ENCODE measurements at places on chromosomes 12 and 14.

DNA sequence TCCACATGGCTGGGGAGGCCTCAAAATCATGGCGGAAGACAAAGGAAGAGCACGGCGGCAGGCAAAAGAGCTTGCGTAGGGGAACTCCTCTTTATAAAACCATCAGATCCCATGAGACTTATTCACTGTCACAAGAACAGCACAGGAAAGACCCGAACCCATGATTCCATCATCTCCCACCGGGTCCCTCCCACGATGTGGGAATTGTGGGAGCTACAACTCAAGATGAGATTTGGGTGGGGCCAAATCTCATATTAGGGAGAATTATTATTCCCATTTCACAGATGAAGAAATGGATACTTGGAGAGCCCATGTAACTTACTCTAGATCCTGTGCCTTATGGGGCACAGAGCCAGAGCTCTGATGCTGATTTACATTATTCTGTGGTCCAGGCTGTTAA is 322.6 kb downstream of the PCNX1 start:
- no peak for DNase-seq

DNA sequence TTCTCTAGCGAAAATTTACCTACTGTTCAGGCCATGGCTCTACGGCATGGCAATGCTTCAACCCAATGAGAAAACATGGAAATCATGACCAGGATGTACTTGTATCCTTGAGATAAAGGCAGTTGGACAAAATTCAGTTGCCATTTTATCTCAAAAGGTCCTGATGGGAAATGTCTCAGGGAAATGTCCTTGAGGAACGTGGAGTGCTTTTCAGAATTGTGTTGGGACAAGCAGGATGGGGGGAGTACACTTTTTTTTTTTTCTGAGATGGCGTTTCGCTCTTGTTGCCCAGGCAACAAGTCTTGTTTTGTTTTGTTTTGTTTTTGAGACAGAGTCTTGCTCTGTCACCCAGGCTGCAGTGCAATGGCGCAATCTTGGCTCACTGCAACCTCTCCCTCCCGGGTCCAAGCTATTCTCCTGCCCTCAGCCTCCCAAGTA is 86.8 kb upstream of the EIF5 start:
- DNase-seq, result no peak

GRCh38 chr14:67270145-67270753 is 29.0 kb downstream of the PALS1 start:
- no peak for DNase-seq

DNA sequence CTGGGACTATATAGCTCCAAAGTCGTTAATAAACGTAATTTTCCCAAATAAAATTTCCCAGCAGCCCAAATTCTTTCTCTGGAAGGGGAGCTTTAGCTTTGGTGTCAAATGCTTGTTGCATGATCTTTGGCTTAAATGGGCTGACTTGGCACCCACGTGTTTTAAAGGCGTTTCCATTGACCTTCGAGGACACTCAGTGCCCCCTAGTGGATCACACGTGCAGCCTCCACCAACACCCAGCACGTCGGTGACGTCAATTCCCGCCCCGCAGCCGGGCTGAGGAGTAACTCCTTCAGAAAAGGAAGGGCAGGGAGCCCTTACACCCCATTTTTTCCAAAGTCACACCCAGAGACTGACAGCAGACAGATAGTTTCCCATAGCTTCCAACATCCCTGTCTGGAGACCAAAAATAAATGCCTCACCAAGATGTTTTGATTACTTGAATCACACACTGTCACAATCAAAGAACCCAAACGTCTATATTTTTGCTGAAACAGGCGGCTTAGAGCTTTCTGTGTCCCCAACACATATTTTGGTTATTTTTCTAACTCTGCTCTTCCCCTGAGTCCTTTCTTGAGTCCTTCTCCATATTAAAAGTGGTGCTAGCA is 707.9 kb downstream of the AACS start:
- DNase-seq, result no peak

- DNase-seq, result no peak
Observed at GRCh38 chr12:111298582-111299436, 70.1 kb downstream of the PHETA1 start.

DNA sequence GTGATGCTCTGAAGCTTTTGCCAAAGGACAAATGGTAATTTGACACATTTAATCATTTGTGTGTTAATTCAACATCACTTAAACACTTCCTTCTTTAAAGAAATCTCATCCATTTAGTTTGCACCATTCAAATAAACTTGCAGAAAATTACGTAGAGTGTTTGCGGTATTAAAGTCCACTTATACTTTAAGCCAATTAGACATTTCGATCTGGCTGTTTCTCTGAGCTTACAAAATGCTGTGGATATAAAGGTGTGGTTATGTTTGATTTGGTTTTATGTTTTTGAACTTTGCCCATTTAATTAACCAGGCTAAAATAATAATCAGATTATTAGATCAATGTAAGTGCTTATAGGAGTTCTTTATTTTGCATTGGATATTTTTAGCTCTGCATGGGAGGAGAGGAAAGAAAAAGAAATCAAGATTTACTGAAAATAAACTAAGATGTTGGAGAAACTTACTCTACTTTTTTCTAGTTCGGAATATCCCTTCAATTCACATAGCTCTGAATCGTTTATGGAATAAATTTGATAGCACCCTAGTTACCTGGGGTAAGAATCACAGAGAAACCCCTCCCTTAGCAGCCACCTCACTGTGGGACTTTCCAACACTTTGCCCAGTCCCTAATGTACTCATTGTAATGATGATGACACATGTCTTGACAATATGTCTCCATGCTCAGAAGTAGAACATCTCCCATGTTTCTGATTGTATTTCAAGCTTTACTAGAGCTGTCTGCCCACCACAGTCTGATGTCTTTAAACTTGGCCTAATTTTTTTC is 268.0 kb downstream of the BTG1 start:
- no peak for DNase-seq

GRCh38 chr14:45003924-45004323 is 41.9 kb downstream of the TOGARAM1 start:
- DNase-seq, result no peak

DNA sequence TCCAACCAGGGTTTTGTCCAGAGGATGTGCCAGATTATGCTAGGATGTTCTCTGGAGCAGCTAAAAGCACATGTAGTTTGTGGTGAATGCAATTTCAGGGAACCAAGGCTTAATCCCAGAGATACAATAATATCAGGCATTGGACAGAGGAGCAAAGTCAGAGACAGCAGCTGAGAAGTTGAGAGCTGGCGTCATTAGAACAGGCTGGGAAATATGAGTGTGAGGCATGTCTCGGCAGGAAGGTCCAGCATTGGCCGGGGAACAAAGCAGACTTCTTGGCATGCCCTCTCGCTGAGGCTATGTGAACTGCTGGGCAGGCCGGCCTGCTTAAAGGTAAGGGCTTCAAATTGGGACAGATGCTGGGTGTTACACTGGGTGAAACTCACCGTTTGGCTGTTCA is 125.4 kb downstream of the CAND1 start:
- DNase-seq, result no peak

- no peak for DNase-seq
Observed at GRCh38 chr12:103715494-103715893, 125.5 kb downstream of the NT5DC3 start.

DNA sequence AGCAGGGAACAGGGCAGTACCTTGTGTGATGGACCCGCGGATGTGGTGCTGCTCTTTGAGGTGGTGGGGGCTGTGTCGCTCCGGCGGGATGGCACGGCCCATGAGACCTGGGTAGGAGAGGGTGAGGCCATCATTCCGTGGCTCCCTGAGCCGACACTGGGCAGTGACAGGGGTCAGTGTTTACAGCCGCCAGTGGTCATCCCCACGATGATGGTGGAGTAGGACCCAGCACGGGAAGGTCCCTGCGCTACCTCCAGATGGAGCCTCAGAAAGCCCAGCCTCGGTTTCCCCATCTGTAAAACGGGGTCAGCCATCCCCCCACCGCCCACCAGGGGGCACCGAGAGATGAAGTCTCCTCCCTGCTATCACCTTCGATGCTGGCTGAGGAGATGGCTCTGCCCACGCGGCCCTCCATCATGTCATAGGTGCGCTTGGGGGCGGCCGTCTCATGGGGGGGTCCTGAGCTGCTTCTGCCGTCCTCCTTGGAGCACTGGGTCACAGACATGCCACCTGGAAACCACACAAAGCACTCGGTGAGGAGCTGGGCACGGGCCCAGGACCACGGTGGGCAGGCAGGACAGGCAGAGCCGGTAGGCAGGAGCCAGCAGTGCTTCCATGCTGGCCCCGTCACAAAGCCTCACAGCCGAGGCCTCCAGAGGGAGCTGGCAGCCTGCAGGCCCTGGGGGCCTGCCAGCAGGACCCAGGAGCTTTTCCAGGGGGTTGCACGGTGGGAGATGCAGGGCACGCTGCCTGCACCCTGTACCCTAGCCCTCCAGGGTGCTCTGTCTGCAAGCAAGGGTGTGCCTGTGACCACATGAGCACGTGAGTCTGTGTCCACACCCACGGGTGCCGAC is 53.1 kb downstream of the RFLNA start:
- DNase-seq, result no peak

DNA sequence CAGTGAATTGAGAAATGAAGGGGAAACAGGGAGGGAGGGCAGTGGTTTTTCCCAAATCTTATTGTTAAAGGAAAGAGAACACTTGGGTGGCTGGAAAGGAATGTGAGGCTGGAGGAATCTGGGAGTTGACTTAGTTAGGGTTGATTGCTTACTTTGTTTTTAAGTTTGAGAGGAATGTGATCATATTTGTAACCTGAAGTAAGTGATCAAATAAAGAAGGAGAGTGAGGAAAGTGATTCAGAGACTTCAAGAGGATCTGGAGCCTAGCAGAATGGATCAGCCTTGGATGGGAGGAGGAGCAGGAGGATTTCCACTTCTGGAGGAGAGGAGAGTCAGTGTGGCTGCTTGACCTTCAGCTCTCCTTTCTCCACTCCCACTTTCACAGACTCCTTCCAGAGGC is 6.0 kb upstream of the LRP6 start:
- DNase-seq, result peak; percentile 25

DNA sequence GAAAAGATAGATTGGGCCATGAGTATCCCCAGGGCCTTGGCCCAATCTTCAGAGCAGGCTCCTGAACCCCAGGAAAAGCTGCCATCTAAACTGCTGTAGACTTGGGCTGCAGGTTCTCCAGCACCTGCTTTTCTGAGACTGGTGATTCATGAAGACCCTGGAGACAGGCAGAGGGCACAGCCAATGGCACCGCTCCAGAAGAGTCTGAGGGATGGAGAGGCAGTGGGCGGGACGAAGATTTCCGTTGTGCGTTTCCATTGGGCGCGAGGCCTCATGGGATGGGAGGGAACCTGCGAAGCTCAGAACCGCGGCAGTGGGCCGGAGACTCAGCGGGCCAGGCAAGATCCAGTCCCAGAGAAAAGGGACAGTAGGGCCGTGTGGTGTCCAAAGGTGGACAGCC is 375.1 kb downstream of the IPO8 start:
- DNase-seq, result no peak

DNA sequence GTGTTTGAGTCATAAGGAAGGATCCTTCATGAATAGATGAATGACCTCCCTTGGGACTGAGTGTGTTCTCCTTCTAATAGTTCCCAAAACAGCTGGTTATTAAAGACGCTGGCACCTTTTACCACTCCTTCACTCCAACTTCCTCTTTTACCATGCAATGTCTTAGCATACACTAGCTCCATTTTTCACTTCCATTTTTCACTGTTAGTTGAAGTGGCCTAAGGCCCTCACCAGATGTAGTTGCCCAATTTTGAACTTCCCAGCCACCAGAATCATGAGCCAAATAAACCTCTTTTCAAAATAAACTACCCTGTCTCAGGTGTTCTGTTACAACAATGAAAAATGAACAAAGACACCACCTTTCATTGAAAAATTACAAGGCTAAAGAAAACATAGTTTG is 64.7 kb downstream of the GPR65 start:
- no peak for DNase-seq

DNA sequence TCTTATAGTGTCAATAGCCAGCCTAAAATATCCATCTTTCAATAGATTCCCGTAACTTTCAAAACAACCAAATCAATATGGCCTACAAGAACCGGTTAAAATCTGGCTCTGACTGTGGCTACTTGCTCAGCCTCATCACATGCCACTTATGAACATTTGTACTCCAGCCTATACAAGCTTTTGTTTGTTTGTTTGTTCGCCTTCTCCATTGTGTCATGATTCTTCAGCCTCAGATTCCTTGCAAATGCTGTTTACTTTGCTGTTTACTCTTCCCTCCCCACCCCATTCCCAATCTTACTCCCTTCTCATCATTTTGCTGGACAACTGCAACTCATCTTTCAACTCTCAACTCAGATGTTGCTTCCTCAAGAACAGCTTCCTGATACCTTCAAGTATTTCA is 161.2 kb downstream of the CAPZA3 start:
- DNase-seq, result no peak

- peak; percentile 33 for DNase-seq
Observed at GRCh38 chr12:125185740-125186470, 120.7 kb downstream of the AACS start.

- peak; percentile 77 for DNase-seq
Observed at GRCh38 chr12:92561543-92561899, 141.3 kb upstream of the PLEKHG7 start.

DNA sequence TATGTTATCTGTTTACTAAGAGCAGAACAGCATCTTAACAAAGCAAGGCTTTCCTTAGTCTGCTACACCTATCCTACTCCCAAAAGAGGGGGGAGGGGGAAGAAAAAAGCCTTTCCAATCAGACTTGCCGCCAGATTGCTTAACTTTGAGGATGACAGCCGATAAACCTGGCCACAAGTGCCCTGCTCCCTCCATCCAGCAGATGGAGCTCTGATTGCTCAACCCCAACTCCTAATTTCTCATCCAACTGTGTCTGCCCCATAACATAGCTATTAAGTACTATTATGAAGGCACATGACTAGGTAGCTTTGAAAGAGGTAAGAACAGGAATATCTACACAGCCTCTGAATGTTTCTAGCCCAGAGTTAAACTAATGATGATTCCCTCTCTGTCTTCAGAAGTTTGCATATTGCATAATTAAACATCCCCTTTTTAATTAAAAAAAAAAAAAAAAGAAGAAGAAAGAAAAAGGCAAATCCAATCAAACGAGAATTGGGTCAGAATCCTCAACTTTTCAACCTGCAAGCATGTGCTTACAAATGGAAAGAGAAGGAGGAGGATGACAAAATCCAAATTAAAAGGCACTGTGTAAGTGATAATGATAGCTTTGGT is 247.4 kb downstream of the GALC start:
- peak; percentile 9 for DNase-seq

DNA sequence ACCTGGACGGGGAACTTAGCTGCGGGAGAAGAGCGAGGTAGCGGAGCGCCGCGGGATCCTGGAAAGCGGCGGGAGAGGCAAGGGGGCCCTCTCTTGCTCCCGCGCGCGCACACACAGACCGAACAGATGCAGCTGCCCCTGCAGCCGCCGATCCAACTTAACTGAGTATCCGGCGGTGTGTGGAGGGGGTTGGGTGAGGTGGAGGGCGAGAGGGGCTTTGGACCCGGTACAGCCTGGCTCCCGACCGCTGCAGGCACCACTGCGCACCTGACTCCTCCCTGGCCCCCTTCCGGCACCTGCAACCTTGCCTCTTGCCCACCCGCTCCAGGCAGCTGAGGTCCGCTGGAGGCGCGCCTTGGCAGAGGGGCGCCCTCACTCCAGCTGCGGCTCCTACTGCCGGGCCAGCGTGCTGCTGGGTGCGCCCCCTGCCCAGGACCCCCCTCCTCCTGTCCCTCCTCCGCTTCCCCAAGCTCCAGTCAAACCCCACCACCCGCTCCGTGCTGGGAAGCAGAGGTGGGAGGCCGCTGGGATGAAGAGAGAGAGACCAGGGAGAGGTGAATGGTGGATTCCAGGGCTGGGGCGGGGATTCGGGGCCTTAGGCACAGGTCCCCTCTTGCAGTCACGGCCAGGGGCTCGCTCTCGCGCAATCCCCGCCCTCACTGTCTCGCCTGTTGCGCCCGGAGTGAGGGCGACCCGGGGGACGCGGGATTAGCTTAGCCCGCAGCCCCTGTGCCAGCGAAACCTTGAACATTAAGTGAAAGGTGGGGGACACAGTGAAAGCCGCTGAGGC is 2.6 kb downstream of the DIO3 start:
- DNase-seq, result no peak

- DNase-seq, result no peak
Observed at GRCh38 chr14:89794096-89794495, 160.4 kb downstream of the EFCAB11 start.
